T1000 (cell line): ENCODE measurements at places on chromosomes 6 and 20.

- DNase-seq, result no peak
Measured at GRCh38 chr20:1367479-1367878, 25.4 kb downstream of the FKBP1A start.

GRCh38 chr6:2751871-2752270, 1.1 kb upstream of the MYLK4 start:
- DNase-seq, result no peak

- no peak for DNase-seq
Measured at GRCh38 chr20:56091628-56092234, 86.4 kb upstream of the CBLN4 start.

DNA sequence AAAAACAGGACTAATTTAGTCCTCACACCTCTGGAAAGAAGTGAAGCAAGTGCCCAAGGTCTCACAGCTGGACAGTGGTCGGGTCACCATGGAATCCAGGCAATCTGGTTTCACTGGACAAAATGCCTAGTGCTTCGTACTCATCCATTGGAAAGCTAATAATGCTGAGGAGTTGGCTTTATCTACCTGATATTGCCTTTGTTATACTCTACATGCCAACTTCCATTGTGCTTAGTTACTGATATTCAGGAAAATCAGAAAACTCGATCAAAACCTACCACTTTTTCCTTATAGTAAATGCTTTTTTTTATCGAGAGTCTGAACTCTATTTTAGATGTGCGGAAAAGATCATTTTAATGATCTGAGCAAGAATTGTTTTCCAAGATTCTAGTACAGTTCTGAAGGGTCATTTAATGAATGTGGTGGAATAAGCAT, 966 bp downstream of the CFAP206 start:
- DNase-seq, result no peak

DNA sequence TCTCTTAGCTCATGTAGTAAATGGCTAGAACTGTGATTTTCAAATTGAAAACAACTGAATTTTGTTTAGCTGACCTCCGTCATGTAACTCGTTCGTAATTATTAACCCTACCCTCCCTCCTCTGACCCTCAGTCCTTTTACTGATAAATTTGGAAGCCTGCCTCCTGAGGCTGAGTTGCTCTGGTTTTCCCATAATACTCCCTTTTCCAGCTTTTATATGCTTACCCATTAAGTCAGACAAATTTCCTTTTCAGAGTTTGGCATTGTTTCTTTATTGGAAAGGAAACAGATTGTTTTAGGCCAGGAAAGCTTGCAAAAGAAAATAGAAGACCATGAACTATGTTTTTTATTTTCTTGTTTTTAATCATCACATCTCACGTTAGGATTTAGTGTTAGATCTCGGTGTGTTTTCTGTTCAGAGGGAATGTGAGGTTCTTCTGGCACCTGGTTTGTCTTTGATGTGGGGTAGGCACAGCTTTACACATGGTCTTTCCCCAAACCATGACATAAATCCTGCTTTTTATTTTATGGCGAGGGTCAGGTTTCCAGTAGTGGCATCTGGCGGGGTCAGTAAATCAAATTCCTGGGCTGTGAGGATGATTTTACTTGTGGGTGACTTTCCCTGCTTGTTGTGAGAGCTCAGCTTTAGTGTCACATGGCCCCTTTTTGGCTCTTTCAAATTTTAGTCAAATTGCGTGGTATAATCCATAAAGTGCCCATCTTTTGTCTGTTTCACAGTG, 24.5 kb downstream of the PLCB4 start:
- DNase-seq, result no peak

DNA sequence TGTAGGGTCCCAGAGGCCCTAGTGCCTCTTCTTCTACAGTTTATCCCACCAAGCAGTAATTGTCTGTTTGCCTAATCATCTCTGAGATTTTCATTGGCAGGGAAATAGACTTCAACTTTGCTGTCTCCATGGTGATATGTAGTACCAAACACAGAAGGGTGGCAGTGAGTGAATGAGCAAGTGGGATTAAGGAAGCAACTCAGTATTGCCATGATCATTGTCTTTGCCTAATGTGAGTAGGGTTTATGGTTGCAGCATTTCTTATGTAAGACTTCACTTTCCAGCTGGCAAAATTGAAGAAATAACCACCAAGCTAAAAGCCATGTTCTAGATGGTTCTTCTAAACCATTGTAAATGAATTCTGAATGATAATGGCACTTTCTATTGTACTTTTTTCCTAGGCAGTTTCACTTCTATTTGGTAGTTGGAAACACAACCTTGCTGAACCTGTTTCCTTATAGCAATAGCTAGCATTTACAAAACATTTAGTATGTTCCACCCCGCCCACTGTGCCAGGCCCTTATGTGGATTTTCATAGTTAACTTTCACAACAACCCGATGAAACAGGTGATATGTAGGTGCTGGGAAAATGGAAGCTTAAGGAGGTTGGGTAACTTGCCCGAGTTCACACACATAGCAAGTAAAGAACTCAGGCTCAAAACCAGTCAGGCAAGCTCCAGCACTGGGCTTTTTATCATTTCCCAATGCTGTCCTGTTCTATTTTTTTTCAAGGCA, 32.0 kb downstream of the ZC2HC1B start:
- DNase-seq, result no peak

DNA sequence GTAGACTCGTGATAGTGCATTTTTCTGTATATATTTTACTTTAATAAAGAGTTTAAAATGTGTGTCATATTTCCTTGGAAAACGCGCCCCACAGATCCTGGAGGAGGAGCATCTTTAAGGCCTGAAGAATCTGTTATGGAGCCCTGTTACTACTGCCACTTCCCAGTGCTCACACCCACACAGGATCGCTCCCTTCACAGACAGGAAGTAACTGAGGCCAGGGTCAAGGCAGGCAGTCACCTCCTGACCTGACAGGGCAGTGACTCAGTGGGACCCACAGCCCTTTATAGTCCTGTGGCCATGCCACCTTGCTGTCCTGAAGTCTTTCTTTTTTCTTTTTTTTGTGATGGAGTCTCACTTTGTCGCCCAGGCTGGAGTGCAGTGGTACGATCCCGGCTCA, 9.0 kb downstream of the RRBP1 start:
- DNase-seq, result no peak

- DNase-seq, result no peak
Measured at GRCh38 chr6:100627911-100628758, 163.4 kb upstream of the SIM1 start.

DNA sequence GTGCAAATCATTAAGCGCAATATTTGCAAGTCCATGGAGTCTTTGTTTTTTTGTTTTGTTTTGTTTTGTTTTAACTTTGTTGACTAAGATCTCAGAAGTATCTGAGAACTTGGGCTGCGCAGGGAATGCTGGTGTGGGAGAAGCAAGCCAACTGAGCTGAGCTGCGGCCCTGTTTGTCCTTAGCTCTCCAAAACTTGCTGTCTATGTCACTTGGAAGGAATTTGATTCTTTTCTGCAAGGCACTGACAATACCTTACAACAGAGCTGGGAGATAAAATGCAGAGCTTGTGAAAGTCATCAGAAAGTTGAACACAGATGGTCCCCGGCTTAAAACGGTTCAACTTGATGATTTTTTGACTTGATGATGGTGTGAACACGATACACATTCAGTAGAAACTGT, 5.4 kb downstream of the SLC22A23 start:
- DNase-seq, result no peak

GRCh38 chr6:26158076-26158580, 70.9 kb downstream of the HFE start:
- peak; percentile 93 for DNase-seq

DNA sequence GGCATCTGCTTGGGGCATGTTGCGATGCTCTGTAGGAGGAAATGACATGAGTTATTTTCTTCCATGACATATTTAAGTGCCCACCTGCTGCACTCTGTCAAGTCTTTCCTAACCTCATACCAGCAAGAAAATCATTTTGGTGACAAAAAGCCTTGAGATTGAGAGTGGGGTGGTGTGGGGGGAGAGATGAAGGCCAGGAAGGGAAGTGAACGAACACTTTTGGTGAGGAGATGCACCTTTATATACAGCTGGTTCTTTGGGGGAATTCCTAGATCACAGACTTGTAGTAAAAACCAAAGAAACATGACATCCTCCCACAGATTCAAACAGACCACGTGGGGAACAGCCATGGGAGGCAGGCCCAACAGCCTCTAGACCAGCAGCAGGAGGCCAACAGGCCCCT, 26.1 kb downstream of the NCOA5 start:
- DNase-seq, result no peak

DNA sequence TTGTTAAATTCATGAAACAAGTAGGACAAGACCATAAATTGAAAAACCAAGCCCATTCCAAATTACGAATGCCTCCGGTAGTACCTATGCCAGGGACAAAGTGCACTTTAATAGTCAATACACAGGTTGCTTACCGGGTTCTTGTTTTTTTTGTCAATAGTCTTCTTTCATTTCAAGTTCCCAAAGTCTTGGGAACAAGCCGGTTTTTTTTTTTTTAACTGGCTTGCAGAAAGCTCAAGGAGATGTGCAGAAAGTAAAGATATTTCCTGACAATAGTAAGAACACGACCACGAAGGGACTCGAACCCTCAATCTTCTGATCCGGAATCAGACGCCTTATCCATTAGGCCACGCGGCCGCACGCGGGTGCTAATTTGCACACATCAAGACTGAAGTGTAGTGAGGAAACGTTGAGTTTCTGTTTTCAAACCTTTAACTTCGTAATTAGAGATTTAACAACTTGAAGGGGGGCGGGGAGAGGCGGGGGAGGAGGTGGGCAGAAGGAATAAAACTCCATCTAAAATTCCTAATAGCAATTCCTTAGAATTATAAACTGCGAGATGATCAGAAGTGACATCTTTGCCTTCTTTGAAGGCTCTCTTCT, 181.0 kb downstream of the TRIM27 start:
- DNase-seq, result no peak

- no peak for DNase-seq
Measured at GRCh38 chr6:1496836-1497760, 107.7 kb downstream of the FOXF2 start.

GRCh38 chr6:108952776-108953486, 104.7 kb downstream of the ARMC2 start:
- DNase-seq, result no peak

GRCh38 chr6:132962936-132963868, 148.8 kb downstream of the RPS12 start:
- peak; percentile 14 for DNase-seq

GRCh38 chr20:54361475-54361874, 113.9 kb upstream of the DOK5 start:
- no peak for DNase-seq

- DNase-seq, result no peak
Measured at GRCh38 chr20:36614781-36615557, 9.4 kb downstream of the RAB5IF start.

DNA sequence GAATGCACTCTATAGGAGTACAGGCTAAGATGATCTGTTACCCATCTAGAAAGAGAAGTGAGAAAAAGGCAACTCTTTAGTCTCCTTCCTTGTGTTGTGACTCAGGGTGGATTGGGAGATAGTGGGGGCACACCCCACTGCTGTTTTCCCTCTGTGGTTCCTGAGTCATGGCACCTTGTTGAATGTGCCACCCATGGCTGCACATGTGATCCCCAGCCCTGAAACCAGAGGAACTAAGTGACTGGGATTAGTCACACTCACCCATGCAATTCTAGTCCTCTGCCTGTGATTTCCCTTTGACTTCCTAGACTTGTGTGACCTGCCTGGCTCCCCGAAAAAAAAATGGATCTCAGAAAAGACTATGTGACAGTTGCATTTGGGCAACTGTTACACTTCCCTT, 48.6 kb upstream of the HTR1B start:
- DNase-seq, result no peak

GRCh38 chr6:37182736-37183590, 13.0 kb downstream of the PIM1 start:
- no peak for DNase-seq

DNA sequence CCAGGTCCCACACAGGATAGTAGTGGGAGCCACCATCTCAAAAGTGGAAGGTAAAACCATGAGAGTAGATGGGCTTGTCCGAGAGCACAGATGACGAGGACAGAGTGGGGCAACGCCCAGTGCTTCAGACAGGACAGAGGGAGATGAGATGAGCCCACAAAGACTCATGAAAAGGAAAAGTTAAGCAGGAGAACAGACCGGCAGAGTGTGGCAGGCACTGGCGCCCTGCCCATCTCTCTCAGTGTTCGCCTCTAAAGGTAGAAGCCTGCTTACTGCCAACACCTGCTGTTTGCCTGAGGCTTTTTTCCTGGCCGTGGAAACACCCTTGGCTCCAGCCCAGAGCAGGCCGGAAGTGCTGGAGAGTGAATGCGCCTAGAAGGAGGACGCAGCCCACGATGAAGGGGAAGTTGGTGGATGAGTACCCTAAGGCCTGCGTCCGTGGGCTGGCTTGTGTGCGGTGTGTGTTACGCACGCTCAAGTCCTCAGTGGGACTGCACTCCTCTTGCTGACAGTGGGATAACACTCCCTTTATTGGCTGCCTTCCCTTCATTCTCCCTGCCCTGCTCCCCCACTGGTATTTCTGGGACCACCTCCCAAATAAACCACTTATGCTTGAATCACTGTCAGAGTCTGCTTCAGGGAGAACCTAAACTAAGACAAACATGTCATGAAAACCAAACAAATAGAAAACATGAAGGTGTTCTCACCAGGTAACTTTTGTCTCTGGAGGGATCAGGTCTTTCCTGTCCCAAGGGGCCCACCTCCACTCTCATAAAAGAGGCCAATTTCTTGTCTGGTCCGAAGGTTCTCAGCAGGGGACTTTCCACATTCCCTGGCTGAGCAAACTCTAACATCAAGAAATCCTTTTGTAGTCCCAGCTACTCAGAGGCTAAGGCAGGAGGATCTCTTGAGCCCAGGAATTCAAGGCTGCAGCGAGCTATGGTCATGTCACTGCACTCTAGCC, 9.1 kb upstream of the FOXP4 start:
- DNase-seq, result no peak

DNA sequence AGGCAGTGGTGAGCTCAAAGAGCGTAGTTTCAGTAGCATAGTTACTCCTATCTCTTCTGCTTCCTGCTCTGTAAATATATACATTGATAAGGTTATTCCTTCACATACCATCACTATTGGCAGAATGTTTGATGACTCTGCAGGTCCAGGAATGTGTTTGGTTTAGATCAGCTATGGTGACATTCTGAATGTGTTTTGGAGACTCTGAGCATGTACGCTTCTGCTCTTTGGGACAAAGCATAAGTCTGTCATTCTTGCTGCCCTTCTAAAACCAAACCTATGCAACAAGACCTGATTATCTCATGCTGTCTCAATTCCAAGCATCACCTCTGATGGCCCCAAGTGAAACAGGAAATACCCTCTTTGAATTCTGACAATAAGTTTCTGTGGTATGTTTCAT, 1074.3 kb downstream of the KIF16B start:
- no peak for DNase-seq

DNA sequence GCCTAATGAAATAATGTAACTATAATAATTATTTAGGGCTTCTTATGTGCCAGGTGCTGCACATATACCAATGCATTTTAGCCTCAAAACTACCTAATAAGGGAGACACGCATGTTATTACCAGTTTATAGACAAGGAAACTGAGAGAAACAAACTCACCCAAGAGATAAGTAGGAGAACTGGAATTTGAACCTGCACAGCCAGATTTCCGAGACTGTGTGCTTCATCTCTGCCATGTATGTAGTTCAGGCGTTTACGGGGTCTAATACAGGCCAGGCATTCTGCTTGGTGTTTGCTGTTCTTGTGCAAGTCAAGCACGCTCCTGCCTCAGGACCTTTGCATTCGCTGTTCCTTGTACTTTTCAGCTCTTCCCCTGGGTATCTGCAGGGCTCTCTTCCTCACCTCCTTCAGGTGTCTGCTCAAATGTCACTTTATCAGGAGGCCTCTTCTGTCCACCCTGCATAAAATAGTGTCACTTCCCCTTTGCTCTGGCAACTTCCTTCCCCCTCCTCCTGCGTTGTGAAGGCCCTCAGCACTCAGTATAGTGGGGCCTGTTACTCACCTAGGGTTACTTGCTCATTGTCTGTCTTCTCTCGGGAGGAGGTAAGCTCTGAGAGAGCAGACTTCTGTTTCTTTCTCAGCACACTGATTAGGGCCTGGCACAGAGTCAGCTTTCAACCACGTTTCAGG, 6.1 kb upstream of the NSFL1C start:
- DNase-seq, result no peak
